ENCODE measurements at places on chromosomes 12 and 14.
A peak's percentile ranks its signal among the peaks of the same experiment; 100 is the strongest.

DNA sequence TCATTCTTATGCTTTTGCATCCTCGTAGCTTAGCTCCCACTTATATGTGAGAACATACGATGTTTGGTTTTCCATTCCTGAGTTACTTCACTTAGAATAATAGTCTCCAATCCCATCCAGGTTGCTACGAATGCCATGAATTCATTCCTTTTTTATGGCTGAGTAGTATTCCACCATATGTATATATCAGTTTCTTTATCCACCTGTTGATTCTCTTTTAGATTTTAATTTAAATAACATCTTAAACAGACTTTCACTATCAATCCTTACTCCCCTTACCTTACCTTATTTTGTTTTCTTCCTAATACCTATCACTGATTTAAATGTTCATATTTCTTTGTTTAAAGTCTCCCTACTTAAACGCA is 488 bp upstream of the FBXW8 start:
- no peak for DNase-seq

GRCh38 chr12:55024575-55024974 is 4.8 kb downstream of the NEUROD4 start:
- no peak for DNase-seq

DNA sequence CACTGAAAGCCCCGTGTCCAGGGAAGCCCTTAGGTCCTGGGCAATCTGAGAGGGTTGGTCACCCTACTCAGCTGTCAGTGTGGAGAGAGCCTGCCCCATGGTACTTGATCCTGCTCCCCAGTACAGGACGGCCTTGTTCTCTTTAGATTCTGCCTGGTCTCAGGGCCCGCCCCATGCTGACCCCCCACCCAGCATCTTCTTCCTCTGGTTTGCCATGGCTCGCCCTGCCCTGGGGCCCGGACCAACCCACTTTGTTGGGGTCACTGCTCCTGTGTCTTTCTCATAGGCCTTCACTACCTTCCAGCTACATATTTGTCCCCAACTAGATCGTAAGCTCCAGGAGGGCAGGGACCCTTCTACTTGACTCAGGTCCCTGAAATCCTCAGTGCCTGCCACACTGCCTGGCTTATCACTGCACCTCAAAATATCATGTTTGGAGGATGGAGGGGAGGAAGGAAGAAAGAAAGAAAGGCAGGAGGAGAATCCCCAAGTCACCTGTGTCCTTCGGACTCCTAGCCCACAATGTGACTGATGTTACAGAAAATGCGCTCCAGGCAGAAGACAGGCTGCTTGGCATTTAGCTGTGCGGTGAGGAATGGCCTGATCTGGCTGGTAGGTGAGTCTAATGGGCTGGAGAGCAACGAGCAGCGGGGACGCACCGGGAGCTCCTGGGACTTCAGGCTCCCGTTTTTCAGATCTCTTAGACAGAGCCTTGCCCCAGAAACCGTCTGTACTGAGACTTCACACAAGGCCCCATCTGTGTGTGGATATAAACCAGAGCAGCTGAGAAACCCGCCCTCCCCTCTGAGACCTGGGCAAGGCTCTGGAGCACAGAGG is 66.1 kb downstream of the C14orf132 start:
- DNase-seq, result peak; percentile 42

DNA sequence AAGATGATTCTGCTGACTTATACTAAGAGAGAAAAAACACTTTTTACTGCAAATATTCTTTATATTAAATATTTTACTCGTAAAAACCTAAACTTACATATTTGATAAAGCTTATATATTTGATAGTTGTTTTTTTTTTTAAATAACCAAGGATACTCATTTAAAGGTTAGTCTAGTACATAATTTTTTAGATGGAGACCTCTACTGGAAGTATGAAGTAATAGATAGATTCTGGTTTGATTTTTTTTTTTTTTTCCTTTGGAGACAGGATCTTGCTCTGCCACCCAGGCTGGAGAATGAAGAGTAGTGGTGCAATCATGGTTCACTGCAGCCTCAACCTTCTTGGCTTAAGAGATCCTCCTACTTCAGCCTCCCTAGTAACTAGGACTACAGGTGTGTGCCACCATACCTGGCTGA is 16.4 kb downstream of the ARID2 start:
- DNase-seq, result peak; percentile 80

- DNase-seq, result no peak
These were observed 28.9 kb downstream of the ANO6 start for GRCh38 chr12:45244561-45245343.

GRCh38 chr12:26853303-26854030 is 20.5 kb upstream of the ITPR2 start:
- DNase-seq, result peak; percentile 91

DNA sequence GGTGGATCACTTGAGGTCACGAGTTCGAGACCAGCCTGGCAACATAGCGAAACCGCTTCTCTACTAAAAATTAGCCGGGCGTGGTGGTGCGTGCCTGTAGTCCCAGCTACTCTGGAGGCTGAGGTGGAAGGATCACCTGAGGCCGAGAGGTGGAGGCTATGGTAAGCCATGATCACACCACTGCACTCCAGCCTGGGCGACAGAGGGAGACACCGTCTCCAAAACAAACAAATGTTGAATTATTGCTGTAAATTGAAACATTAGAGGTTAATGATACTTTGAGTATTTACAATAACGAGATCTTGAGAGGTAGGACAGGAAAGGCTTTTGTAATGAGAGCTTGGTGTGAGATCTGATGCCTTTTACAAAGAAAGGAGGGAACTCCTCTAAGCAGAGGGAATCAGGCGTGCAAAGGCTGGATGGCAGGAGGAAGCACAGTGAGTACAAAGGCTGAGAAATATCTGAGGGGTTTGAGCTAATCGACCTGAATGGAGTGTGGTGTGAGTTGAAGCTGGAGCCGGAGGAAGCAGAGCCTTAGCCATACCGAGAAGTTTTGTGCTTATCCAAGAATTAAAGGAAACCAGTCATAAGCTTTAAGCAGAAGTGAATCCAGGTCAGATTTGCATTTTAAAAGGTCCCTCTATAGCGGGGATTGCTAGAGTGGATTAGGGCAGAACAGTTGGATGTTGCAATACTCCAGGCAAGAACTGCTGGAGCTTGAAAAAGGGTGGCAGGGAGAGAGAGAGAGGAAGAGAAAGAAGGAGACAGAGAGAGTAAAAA is 1.1 kb downstream of the RHNO1 start:
- peak; percentile 87 for DNase-seq

DNA sequence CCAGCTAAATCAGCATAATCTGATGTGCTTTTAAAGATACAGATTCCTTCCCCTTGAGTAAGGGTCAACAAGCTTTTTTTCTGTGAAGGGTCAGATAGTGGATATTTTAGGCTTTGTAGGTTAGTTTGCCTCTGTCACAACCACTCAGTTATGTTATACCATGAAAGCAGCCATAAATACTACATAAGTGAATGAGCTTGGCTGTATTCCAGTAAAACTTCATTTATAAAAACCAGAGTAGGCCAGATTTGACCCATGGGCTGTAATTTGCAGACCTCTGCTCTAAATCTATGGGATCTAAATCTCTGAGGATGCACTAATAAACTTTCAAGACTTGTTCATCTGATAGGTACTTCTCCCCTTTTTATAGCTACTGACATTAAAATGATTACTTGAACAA is 47.7 kb downstream of the LEMD3 start:
- DNase-seq, result no peak

DNA sequence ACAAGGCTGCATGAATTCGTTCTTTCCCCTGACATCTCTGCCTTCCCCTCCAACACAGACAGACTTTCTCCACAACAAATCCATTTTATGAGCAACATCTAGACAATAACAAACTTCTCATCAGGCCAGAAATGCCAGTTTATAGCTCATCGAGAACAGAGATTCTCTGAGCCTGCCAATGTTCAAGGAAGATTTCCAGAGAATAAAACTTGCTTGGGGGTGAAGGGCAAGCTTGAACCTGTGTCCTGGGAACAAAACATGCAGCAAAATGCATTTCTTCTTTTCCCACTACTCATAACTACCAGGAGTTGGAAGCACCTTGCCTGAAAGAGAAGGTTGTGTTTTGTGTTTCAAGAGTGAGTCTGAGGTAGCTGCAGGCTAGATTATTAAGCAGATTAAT is 6.8 kb downstream of the MAP1LC3B2 start:
- DNase-seq, result no peak

DNA sequence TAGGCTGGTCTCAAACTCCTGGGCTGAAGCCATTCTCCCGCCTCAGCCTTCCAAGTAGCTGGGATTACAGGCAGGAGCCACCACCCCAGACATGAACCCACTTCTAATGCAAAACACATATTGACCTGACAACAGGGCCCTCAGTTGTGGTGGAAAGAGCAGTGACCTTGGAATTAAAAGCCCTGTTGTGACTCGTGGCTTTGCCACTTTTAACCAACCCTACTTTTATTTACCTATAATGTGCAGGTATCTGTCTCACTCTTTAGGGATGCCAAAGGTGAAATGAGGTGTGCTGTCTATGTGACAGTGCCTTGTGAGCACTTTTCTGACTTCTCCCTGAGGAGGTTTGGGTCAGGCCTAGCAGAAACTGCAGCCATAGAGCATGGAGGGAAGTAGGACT is 132.8 kb upstream of the DNM1L start:
- DNase-seq, result no peak

DNA sequence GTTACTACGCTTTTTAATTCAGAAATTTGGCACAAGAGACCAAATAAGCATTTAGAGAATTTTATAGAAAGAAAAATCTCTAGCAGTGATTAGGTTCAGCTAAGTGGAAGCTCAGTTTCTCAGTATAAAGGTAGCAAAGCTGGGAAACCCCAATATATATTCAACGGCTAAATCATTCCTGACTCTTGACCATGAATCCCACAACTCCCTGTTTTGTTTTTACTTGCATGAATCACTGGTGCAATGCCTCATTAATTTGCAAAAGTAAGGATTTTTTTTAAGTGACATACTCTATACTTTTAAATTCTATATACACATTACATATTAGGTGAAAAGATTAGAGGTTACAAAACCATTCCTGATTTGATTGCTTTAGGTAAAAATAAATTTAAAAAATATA is 74.3 kb upstream of the PLEKHG7 start:
- no peak for DNase-seq

DNA sequence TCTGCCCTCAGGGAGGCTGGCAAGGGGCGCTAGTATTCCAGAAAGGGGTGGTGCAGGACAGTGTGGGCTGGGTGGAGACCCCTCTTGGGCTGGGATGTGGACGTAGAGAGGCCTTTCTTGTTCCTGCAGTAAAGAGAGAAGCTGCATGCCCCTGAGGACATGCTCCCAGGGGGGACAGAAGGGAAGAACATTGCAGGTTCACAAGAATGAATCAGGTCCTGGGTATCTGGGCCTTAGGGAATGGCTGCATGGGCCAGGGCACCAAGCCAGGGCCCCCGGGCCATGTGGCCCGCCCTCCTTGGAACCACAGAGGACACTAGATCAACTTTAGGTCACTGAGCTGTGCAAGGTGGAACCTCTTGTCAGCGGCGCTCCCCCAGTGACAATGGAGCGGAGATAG is 51.8 kb downstream of the ZNF664 start:
- DNase-seq, result no peak

- DNase-seq, result no peak
These were observed 65.6 kb downstream of the NTF3 start for GRCh38 chr12:5497329-5498053.

DNA sequence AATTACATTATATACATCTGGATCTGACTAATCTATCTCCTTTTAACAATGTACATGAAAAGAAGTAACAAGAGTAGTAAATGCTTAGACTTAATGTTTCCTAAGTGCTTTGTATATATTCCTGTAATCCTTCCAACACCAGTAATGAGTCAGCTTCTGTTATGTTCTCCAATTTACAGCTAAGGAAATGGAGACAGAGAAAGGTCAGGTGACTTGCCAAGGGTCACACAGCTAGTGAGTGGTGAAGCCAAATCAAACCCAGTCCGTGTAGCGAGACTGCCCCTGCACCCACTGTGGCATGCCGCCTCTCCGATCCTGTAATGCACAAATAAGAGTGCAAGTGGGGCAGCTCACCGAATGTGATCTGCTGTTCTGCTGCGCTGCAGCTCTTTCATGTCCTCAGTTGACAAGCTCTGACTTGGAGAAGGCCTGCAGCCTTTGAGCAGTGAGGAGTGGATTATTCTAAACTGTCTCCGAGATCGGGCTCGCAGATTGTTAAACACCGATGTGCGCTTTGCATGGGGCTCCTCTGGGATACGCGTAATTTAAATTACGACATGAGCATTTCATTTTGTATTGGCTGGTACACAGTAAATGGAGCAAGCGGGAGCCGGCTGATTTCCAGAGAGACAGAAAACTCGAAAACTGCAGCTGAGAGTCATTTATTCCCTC is 65.1 kb upstream of the KTN1 start:
- DNase-seq, result no peak

- peak; percentile 81 for DNase-seq
These were observed 44.0 kb downstream of the ARMH4 start for GRCh38 chr14:58107947-58108552.

GRCh38 chr14:83485591-83485990 is 1951.9 kb upstream of the SEL1L start:
- no peak for DNase-seq

GRCh38 chr12:116319898-116320621 is 42.6 kb upstream of the MED13L start:
- no peak for DNase-seq

DNA sequence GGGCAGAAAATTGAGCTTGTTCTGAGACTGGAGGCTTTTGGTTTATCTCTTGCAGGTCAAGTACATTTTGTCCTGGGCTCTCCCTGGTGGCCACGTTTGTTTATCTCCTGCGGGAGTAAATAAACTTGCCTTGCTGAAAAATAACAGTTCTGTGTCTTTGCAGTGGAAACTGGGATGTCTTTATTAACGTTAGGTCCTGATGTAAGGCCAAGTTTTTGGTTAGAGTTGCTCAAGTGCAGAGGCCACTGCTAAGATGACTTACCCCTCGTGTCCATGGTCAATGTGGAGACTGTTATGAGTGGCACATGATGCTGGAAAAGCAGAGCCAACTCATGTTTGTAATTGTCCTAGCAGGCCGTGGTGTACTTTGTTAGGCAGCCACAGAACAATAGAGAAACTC is 3.8 kb downstream of the PTPN11 start:
- DNase-seq, result no peak

- no peak for DNase-seq
These were observed 11.4 kb upstream of the KRT74 start for GRCh38 chr12:52585066-52585465.

DNA sequence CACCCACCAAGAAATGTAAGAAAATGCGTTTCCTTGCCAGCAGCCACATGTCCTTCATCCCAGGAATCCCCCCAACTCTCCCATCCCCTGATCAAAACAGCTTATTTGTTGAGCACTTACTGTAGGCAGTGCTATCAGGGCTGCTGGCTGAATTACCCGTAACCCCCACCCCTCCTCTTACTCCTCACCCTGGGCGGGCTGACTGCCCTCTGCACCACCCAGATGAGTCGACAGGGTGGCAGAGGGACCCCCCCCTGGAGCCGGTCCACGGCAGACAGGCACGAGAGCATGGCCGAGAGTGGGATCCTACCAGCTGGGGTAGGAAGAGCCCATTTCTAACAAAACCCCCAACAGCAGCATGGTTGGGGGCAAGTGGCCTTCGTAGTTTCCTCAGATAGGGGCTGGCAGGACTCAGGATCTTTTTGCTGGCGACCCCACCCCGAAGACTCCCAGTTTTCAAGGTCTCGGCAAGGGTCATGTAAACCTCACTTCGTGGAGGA is 1.1 kb upstream of the RHOF start:
- DNase-seq, result peak; percentile 78

GRCh38 chr12:48688836-48689235 is 6.8 kb upstream of the KANSL2 start:
- no peak for DNase-seq

Measured in DMS53 (cell line).